Mesendoderm (in vitro differentiated cells): ENCODE measurements at places on chromosomes 7 and 10.
A peak's percentile ranks its signal among the peaks of the same experiment; 100 is the strongest.

DNA sequence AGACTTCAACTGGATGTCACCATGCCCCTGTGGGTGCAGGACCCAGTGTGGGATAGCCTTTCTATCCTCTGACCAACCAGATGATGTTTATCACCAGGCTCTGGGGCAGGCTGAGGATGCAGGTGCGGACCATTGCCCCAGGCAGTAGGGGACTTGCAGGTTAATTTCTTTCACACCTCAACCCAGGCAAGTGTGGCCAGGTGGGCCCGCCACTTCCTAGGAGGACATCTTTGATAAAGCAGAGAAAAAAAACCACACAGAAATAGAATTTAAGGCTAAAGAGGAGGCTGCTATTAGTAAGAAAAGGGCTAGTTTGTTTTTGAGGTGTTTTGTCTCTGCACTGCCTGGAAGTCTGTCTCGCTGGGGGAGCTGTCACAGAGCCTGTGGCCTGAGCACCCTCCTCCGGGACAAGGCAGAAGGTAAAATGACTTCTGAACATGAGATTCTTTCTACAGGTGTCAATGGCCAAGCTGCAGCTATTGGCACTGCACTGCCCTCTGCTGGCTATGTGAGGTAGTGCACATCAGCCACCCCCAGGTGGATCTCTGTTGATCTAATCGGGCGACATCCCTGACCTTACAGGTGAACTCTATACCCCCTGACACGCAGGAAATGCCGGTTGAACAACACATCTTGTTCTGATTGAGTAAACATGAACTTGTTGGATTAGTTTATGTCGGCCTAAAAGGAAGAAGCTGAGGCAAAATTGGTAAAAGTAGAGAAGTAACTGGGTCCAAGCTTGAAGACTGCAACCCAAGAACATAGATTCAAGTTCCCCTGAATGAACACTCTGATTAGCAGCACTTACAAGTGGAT lies 21.0 kb downstream of the UPP1 start:
- peak; percentile 78 for DNase-seq

DNA sequence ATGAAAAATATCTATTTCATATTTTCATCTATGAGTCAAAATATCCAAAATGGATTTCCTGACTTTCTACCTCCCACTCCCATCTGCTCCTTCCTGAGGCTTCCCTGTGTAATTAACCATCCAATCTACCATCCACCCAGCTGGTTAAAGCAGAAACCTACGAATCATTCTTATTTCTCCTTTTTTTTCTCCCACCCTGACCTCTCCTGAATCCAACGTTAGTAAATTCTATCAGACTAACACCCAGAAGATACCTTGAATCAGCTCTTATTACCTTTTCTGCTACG lies 3.7 kb upstream of the LIPF start:
- no peak for DNase-seq

GRCh38 chr10:1402016-1402770 lies 335.1 kb downstream of the ADARB2 start:
- DNase-seq = no peak

- peak; percentile 91 for DNase-seq
Observed at GRCh38 chr10:4344492-4344994, 481.5 kb upstream of the AKR1E2 start.
